ENCODE measurements at places on chromosomes 1 and 21.

GRCh38 chr1:193299038-193299437, 112.6 kb upstream of the B3GALT2 start:
- no peak for DNase-seq

DNA sequence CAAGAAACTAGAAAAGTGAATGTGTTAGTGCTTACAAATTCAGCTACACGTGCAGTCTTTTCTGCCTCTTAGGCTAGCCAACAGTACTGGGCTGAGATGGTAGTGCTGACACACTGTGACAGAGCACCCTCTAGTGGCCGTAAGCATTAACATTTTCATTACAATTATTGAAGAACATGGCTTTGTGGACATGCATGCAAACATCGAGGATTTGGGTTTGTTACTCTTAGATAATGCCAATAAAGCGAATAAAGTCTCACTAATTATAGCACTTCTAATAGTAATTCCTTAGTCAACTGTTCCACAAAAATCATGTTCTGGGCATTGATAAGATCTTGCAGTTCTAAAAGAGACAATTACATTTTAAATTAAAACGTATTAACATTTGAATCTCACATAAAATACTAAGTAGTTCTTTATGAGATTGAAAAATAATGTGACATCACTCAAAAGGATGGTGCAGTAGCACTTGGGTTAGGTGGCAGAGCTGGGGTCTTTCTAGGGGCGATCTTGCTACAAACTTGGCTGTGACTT, 47.1 kb downstream of the MYSM1 start:
- peak; percentile 35 for DNase-seq

DNA sequence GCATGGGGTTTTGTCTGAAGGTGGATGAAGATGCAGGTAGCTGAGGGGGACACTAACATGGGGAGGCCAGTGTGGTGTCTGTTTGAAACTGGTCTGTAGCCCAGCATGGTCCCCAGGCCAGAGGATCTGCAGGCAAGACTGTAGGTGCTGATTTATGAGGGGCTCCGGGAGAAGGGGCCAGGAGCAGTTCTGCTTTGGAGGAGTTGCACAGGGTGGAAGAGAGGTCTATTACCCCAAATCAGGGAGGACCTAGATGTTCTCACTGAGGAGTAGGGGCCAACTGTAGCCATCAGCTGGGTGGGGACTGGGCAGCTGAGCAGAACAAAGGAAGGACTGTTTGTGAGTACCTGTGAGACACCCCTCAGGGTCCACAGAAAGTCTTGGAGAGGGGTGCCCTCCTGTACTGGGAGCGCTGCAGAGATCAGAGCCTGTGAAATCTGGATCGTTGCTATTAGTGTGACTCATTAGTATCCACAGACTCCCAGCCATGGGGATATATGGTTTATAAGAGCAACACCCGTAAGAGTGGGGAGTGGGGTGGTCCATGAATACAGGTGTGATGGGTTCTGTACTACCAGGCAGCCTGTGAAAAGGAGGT, 64.3 kb upstream of the IRF2BP2 start:
- DNase-seq, result no peak

GRCh38 chr1:19385221-19385620, 73.1 kb downstream of the SLC66A1 start:
- DNase-seq, result no peak

DNA sequence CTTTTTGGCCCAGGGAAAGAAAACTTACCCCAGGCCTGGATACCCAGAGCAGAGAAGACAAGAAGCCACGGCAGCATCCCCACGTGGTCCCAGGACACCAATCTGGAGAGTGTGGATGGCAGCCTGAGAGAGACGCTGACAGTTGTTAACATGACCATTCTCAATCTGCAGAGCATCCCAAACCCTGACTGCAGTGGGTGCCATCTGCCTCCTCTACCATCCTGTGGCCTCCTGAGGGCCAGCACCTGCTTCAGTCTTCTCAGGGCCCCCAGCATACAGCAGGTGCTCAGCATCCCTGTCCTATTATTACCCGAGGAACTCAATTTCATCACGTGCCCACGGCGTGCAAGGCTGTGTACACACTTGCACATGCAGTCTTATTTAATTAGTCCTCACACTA, 785 bp downstream of the PGLYRP4 start:
- DNase-seq, result no peak

DNA sequence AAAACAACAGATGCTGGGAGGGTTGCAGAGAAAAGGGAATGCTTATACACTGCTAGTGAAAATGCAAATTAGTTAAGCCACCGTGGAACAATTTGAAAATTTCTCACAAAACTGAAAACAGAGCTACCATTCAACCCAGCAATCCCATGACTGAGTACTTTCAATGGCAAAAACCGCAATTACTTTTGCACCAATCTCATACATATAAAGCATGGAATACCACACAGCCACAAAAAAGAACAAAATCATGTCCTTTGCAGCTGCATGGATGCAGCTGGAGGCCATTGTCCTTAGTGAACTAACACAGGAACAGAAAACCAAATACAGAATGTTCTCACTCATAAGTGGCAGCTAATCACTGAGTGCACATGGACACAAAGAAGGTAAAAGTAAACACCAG, 6.3 kb upstream of the OR2T8 start:
- no peak for DNase-seq

DNA sequence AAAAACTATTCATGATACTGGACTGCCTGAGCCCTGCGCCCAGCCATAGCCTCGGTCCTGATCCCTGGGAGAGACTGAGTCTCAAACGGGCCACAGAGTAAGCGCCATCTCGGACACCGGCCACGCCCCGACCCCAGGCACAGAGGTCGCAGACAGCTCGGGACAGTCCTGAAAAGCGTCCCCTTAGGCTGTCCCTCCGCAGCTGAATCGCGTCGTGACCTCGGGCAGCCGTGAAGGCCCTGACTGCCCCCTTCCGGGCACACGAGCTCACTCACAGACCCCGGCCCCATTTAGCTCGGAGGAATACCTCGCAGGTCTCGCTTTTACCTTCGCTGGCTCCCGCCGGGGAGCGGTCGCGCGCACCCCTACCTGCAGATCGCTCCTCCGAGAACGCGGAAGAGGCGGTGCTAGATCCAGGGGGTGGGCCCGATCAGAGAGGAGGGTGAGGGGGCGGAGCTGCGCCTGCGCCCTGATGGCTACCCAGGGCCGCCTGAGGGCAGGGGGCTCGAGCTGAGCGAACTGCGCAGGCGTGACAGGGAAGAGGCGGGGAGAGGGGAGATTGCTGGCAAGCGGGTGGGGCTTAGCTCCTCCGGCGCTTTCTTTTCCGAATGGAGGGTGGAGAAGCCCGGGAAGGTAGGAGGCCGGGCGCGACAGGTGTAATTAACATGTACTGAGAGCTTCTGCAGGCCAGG, at the start of gene MKNK1:
TSS of gene MKNK1 (minus strand) at position 411 of the 692 bp plus-strand sequence. CDS start 20,941 bp downstream, outside the sequence.
- peak; percentile 97 for DNase-seq

DNA sequence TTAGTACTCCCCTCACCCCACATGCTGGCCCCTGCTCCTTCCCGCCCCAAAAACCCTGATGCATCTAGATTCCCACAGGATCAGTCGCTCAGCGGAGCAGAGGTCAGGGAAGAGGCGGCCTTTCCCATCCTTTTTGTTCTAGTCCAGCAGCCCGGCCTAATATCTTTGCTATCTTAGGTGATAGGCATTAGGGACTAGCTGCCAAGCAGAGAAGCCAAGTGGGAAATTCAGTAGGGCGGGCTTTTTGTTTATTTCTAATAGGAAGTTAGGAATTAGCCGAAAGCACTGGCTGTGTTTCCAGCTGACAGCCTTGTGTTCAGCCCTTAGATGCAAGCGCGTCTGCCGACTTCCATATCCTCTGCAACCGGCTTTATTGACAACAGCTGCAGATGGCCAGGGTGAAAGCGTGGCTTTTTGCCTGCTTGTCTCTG, 59.0 kb upstream of the BCAR3 start:
- no peak for DNase-seq

GRCh38 chr1:39317111-39317510, 112.6 kb downstream of the MACF1 start:
- no peak for DNase-seq

GRCh38 chr1:103900005-103900404, 150.3 kb downstream of the AMY1C start:
- no peak for DNase-seq

DNA sequence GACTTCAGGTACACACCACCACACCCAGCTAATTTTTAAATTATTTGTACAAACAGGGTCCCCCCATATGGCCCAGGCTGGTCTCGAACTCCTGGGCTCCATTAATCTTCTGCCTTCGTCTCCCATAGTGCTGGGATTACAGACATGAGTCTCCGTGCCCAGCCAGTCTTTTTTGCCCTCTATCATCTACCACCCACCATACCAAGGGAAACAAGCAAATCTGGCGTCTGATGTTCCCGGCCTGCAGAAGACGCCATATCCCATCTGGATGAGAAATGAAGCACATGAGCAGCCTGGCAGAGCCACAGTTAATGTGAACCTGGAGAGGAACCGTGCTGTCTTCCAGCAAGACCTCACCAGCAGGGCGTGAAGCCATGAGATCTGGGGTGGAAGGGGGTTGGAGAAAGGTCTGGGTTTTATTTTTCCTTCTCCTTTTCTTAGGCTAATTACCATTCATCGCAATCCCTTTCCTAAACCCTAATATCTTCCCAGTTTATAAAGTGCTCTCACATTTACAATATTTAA, 1.8 kb upstream of the PRELP start:
- no peak for DNase-seq

DNA sequence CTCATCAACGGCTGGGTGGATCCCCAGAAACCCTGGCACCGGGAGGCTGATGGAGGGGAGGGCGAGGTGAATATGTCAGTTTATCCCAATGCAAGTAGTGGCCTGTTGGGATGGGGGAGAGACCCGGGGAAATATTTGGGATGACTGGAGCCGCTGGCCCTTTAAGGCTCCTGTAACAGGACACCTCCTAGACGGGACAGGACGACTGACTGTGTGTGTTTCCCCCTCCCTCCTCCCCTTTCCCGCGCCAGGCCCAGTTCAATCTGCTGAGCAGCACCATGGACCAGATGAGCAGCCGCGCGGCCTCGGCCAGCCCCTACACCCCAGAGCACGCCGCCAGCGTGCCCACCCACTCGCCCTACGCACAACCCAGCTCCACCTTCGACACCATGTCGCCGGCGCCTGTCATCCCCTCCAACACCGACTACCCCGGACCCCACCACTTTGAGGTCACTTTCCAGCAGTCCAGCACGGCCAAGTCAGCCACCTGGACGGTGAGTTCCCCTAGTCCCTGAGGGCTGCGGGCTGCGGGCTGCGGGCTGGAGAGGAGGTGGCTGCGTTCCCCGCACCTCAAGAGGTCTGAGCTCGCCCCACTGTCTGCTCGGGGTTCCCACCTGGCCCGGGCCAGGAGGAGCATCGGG, 44.8 kb upstream of the CCDC27 start:
- DNase-seq, result no peak

DNA sequence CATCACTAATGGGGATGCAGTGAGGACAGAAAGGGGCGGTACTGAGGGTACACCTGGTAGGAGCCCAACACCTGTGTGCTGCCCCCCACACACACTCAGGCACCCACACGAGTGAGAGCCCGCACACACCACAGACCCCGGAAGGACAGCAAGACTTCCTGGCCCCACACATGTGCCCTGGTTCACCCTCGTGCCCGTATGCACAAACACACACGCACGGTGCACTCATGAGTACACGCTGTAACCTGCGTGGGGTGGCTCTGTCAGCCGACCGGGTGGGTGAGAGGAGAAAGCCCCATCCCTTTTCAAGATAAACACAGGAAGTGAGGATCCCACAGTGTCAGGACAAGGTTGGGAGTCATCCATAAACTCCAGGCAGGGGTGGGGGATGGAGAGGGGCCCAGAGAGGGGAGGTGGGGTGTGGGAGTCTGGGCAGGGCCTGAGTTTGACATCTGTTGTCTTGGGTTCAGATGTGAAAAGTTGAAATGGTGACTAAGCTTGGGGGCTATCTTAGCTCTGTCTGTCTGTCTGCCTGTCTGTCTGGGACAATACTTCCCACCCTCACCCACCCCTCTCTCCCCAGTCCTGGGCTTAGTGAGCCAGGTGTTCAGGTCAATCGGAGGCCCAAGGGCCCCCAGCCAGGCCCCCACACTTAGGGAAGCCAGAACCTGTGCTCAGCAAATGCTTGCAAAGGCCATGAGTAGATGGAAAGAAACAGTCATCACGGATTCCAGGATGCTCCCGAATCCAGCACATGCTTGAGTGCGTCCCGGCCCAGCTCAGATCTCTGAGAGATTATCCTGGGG, 119.8 kb upstream of the ZBTB40 start:
- DNase-seq, result no peak

DNA sequence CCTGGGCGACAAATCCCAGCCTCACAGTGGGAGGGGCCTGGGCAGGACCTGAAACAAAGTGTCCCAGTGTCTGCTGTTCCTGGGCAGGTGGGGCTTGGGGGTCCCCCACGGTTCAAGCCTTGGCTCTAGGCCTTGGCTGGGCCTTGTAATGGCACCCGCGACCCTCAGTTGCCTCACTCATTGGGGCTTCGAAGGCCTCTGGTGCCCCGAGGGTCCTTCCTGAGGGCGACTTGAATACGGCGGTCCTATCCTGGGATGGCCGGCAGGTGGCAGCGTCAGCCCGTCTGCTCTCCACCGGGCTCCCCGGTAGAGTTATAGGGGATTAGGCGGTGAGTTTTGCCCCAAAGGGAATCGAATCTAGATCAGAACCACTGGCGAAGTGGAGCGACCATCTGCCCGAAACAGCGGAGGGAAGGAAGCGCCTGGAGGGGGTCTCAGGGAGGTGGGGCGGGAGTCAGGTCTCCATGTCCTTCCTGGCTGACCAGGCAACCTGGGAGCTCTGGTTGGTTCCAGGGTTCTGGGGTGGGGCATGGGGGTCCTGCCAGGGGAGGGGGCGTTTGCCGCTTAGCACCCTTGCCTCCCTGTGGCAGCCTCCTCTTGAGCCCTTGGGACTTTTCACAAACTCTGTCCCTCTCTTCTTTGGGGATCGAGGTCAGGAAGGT, 2.1 kb upstream of the PEX10 start:
- DNase-seq, result peak; percentile 80

GRCh38 chr21:37429356-37429755, 62.8 kb downstream of the DYRK1A start:
- DNase-seq, result no peak

DNA sequence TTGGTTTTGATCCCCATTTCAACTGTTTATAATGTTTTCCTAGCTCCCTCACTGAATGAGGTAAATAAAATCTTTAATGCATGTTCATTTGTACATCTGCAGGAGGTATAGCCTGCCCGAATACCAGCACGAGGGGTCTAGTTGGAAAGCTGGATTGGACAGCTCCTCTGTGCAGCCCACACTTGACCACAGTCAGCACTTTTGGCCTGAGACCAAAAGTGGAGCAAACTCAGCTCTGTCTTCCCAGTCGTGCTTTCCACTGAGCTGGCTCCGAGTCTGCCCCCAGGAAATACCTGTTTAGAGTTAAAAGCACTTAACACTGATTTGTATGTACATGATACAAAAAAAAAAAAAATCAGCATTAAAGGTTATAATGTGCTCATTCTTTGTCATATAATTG, 224.4 kb downstream of the DSCAM start:
- DNase-seq, result no peak

- DNase-seq, result no peak
Observed at GRCh38 chr1:211378844-211379243, 52.2 kb downstream of the TRAF5 start.

GRCh38 chr1:24450857-24451397, 35.3 kb downstream of the NIPAL3 start:
- DNase-seq, result no peak

Data from CD4-positive, alpha-beta T cell treated with Interleukin-15 for 1 hour (primary cell).